Activated CD8-positive, alpha-beta memory T cell treated with anti-CD3 and anti-CD28 coated beads for 1 hour (primary cell): ENCODE measurements at places on chromosomes 7 and 10.

DNA sequence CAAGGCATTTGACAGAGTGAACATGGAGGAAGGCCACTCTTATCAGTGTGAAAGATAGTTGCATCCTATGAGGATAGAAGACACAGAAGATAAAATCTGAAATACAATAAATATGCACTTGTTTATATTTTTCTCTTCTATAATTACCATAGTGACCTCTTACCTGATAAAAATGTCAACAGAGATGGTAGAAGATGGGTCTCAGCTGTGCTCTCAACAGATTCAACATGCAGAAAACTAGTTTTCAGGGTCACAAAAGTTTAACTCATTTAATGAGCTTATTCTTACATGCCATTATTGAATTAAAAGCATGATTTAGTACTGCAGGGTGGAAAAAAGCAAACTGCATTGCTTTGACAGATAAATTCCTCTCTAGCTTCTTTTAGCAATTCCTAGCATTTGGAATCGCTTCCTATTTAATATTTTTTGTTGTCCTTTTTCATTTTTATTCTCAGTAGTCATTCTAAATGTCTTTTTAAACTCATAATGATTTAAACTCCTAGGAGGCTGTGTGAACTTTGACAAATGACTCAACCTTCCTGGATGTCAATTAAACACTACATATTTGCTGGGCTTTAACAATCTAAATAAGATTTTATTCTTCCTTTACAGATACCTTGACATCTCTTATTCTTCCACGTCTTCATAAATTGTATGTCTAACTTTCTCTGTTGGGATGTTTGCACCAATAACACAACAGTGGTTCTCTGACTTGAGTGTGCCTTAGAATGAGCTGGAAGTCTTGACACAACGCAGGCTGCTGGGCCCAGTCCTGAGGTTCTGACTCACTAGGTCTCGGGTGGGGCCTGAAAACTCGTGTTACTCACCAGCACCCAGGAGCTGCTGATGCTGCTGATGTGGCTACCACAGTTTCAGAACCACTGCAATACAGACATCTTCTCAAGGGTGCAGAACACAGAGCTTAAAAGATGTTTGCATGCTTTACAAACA, 565.5 kb upstream of the IGFBP3 start:
- DNase-seq = no peak

GRCh38 chr7:124764847-124765400, 668 bp downstream of the GPR37 start:
- DNase-seq = no peak

- no peak for DNase-seq
These were observed 57.3 kb downstream of the EVX1 start for GRCh38 chr7:27299861-27300260.

GRCh38 chr10:19578571-19578970, 237.7 kb upstream of the PLXDC2 start:
- DNase-seq = no peak

GRCh38 chr10:71241114-71241829, 28.9 kb downstream of the UNC5B start:
- DNase-seq = no peak

- no peak for DNase-seq
These were observed 119.0 kb upstream of the PTPRZ1 start for GRCh38 chr7:121753944-121754343.
